RWPE2 (cell line): ENCODE measurements at places on chromosomes 4 and X.

DNA sequence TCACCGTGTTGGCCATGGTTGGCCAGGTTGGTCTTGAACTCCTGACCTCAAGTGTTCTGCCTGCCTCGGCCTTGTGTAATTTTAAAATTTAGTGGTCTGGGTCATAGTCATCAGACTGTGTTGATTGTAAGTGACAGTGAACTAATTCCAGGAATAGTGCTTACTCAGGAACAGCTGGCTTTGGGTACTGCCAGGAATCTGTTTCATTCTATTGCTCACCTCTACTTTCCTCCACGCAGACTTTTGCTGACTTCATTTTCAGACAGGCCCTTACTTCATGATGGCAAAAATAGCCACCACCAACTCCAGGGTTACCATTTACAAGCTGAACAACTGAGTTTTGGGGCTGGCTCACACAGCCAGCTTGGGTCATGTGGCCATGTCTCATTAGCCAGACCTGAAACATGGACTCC lies 54.6 kb downstream of the FNIP2 start:
- no peak for DNase-seq

DNA sequence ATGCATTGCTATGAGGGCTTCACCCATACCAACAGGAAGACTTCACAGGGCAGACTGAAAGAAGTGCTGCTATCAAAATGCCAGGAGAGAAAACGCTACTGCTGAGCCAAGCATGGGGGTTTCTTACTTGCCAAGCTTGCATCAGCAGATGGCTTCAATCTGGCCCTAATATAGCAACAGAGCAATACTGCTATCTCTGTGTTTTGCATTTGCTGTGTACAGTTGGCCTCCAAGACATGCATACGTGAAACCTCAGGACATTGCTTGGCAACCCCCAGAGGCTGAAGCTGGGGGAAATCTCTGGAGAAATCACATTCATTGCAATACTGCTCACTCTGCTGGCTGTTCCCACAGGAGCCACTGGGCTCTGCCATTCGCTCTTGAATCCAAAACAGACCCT lies 127.2 kb upstream of the GPC4 start:
- DNase-seq: no peak

DNA sequence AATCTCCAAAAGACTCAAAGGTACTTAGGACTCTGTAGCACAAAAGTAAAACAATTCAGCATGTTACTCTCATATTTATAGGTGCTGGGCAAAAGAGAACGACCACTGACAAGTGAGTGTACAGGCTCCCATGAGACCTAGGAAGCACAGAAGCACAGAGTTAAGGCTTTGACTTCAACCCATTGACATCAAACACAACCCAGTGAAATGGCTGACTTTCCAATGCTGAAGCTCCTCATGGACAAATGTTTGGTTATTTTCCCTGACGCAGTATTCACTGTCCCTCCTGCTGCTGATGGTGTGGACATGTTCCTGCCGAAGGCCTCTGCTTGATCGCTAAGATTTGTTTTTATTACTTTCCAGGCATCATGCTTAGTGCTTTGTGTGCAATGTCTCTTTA lies 148.7 kb downstream of the TSPAN5 start:
- DNase-seq: no peak

- DNase-seq: peak; percentile 71
Measured at GRCh38 chr4:84814094-84814750, 152.3 kb downstream of the WDFY3 start.

GRCh38 chr4:56301181-56301996 lies 85.9 kb downstream of the AASDH start:
- no peak for DNase-seq

- no peak for DNase-seq
Measured at GRCh38 chrX:24796204-24796603, 102.5 kb downstream of the POLA1 start.

GRCh38 chrX:77658886-77659285 lies 127.1 kb downstream of the ATRX start:
- no peak for DNase-seq

- DNase-seq: no peak
Measured at GRCh38 chr4:53654300-53654758, 63.0 kb upstream of the LNX1 start.

- no peak for DNase-seq
Measured at GRCh38 chr4:112736718-112737135, 99.8 kb downstream of the LARP7 start.
